Activated CD8-positive, alpha-beta memory T cell treated with anti-CD3 and anti-CD28 coated beads for 24 hours (primary cell): ENCODE measurements at places on chromosomes 2 and 18.
A peak's percentile ranks its signal among the peaks of the same experiment; 100 is the strongest.

DNA sequence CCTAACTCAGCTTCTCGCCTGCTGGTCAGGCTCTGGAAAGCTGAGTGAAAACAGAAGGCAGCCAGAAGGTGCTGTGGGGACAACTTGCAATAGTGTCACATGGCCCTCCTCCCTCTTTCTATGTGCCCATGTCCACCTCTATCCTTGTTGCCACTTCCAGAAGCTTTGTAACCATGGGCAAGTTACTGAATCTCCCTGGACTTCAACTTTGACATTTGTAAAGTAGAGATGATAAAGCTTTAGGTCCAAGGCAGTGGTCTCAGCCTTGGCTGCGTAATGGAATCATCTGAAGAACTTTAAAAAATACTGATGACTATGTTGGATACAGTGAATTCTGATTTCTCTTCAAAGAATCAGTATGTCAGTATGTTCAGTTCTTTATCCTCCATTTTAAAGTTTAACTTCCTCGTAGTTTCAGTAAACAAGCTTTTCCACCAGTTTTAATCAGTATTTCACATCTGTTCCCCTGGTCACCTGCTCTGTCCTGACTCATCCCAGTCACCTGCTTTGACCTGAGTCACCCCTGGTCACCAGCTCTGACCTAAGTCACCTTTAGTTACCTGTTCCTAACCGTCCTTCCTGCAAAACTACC is 245.2 kb upstream of the STON1 start:
- DNase-seq: no peak

GRCh38 chr2:143030127-143030526 is 99.1 kb upstream of the ARHGAP15 start:
- no peak for DNase-seq

DNA sequence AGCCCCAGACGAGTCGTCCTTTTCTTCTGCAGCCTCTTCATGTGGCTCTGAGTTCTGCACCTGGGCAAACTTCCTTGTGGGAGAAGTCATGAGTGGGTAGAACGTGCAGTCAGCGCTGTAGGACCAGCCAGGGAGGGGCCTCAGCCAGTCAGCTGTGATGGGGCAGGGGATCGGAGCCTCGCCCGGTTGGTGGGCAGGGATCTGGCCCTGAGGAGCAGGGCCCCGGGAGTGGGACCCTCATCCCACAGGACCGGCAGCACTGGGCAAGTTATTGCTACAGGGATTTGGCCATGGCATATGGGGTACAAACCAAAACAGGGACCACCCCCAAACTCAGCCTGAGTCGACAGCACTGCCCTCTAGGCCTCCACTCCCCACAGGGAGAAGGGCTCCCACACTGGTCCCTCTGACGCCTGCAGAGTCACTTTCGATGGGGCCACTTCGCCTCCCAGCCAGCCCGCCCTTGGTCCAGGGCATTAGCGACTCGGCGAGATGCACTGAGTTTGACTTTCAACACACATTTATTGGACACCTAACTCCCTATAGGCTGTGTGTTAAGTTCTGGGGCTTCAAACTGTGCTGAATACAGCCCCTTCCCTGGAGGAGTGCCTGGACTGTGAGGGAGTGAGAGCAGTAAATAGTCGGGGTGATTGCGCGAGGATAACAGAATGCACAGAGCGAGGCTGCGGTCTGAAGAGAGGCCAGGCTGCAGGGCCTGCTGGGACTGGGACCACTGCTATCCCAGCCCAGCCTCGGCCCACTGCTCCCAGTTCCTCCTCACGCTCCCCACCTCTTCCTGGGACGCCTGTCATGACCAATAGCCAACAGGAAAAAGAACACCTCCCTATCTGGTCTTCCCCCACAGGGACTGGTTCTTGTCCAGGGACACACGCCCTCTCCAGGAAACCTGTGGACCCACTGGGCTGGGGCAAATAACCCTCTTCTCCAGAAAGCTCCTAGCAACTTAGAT is 55.9 kb downstream of the SDC1 start:
- DNase-seq: no peak

DNA sequence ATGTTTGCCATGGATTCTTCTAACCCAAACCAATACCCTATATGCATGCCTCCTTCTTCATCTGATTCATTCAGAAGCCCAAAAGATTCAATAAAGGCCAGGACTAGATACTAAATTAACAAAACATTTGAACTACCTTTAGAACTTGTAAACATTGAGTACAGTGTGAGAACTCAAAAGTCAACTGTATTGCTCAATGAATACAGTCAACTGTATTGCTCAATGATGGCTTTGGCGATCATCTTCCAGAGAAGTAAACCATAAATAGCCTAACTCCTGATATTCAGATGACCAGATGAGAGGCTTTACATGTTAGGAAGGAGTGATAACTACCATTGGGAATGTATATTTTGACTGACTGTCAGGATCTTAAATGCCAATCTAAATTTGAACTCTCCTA is 206.5 kb upstream of the ITGA4 start:
- no peak for DNase-seq

- no peak for DNase-seq
These were observed 364.5 kb upstream of the CDH2 start for GRCh38 chr18:28541276-28541930.

DNA sequence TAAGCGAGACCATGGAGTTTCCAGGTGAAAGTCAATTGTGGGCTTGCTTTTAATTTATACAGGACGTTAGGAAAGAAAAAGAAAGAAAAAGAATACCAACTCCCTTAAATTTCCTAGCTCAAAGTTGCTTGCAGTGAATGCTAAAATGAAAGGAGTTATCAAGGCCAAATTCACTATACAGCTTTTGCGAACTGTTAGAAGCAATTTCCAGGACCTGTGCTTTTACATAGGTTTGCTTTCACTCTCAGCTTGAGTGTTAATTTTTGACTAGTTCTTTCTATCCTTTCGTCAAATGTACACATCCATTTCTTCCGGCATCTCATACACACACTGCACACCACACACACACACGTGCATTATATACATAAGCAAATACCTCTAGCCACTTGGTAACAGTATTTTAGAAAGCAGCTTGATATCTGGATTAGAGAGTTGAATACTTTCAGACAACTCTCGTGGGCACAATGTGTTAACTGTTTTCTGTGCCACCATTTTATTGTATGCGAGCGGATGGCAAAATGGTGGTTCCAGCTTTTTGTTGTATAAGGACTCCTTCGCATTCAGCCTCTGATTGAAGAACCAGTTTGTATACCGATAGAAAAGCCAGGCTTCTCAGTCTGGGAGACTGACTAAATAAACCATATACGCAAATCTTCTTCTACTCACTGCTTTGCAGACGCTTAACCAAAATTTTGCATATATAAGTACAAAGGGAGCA is 381.8 kb downstream of the MTX2 start:
- DNase-seq: no peak

- DNase-seq: no peak
These were observed 14.8 kb downstream of the MBD2 start for GRCh38 chr18:54209471-54210180.

- no peak for DNase-seq
These were observed 27.8 kb downstream of the TWIST2 start for GRCh38 chr2:238875471-238876231.

GRCh38 chr18:363301-364085 is 95.6 kb upstream of the THOC1 start:
- no peak for DNase-seq

- DNase-seq: no peak
These were observed 728.5 kb upstream of the SLC8A1 start for GRCh38 chr2:41180387-41180786.

DNA sequence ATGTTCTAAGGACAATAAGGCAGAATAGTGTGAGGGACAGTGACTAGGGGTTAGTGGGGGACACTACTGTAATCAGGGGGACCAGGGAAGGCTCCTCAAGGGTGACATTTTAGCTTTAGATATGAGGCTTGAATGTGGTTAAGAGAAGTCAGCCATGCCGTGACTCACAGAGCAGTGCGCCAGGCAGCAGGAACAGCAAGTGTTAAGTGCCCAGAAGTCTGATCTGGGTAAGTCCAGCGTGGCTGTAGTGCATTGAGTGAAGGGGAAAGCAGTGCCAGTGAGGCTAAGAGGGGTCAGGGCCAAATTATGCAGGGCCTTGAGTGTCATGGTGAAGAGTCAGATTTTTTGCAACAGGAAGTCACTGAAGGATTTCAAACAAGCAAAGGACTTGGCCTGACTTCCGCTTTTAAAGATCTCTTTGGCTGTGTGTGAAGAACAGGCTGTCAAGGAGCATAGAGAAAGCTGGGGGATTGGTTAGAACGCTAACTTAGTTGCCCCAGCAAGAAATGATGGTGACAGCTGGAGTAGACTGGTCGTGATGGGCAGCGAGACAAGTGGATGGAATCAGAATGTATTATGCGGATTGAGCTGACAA is 151.5 kb downstream of the MSH2 start:
- DNase-seq: peak; percentile 19

DNA sequence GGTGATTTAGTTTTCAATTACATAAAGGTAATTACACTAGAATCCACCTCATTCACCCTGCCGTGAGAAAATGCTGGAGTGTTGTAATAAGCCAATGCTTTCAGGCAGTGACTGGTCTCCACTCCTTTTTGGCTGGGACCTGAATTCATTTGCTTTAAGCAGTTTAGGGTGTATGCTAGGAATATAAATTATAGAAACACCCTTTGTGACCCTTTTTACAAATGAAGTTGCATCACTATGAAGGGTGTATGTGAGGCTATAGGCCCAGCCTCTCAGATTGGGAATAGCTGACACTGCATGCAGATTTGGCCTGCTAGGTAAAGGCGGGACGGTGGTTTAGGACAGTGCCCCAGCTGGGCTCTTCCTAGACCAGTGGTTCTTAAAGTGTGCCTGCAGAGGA is 50.8 kb upstream of the NFE2L2 start:
- no peak for DNase-seq

DNA sequence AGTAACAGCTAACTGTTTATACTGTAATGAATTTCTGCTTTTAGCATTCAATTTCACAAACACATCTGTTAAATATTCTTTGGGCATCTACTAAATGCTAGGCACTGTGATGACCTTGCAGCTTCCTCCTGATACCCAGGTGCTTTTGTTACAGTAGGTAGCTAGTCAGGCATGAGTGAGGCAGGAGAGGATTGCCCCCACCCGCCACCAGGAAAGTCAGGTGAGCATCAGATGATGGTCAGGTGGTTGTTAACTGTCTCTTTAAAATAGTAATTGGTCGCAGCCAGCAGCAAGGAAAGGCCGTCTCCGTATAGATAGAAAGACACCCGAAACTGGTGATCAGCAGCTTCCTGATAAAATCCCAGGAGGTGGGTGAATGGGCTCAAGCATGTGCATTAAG is 255.6 kb downstream of the PIEZO2 start:
- DNase-seq: no peak

DNA sequence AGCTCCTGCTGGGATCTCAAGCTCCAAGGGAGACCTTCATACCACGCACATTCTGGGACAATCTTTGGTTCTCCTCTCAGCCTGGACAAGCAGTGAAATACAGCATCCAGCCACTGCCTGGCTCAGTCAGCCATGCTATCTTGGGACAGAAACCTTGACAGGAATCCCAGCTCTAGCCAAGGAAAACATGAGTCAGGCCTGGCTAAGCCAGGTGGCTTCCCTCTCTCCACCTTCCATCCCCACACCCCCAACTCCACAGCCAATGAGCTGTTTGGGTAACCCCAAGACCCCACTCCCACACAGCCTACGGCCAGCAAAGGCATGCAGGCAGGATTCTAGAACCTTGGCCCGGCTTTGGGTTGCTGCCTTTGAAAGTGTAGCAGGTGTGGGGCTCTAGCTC is 64.9 kb downstream of the MCFD2 start:
- DNase-seq: no peak

DNA sequence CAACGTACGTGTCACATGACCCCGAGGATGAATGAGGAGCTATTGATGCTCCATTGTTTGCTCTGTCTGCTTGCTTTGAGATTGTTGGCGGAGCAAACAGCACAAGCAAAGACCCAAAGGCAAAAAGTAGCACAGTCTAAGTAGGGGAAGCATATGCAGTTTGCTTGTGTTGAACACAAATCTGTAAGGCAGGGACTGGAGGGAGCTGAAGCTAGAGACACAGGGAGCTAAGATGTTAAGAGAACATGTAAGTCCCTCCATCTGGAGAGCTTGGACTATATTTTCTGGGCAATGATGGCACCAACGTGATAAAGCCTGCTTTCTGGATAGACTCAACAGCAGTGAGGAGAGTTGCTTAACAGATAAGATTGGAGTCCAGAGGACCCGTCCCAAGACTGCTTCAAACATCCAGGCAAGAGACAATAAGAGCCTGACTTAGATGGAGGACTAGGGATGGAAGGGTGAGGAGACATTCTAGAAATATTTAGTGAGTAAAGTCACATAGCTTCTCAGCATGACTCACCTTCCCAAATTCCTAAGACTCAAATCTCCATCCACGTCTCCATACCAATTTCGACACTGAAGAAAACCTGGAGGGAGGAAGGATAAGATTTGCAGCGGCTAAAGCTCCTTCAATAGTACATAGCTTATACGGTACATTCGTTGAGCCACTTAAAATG is 88.1 kb upstream of the KLF7 start:
- no peak for DNase-seq

GRCh38 chr2:222805591-222806304 is 55.1 kb upstream of the ACSL3 start:
- no peak for DNase-seq

DNA sequence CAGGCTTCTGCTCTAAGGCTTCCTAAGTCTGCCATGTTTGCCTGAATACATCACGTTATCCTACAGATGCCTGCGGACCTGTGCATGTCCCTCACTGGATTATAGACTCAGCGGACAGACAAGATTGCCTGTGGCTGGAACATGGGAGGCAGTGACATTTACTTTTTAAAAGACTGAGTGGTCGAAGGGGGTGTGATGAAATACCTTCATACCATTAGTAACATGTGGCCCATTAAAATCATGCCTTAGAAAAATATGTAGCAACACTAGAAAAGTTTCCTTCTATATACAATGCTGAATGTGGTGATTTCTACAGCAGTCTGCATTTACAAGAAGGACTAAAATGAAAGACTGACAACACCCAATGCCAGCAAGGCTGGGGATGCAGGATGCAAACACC is 154.4 kb downstream of the ASB1 start:
- DNase-seq: no peak

- peak; percentile 54 for DNase-seq
These were observed 122.4 kb downstream of the NFATC1 start for GRCh38 chr18:79518028-79518682.

GRCh38 chr18:7089369-7089768 is 28.2 kb downstream of the LAMA1 start:
- DNase-seq: no peak

DNA sequence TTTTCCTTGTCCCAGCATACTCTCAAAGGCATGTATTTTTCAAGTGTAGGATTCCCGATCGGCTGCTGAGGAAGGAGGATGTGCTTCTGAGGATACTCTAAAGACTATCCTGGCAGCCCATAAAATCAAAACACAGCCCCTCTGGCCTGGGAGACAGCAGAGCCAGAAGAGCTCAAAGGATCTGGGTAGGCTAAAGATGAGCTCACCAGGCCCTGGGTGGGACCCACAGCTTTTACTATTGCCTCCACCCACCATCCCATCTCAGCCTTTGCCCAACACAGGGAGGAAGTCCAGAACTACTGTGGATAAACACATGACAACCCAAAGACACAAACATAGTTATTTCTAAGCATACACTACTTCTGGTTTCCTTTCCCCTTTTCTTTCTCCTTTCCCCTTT is 79.1 kb upstream of the ZFP36L2 start:
- no peak for DNase-seq
